CMK (cell line): ENCODE measurements at places on chromosomes 12 and 14.

GRCh38 chr12:19032826-19033225, 96.7 kb upstream of the PLEKHA5 start:
- DNase-seq: no peak

- DNase-seq: no peak
Measured at GRCh38 chr12:124772289-124773170, 91.1 kb downstream of the SCARB1 start.

DNA sequence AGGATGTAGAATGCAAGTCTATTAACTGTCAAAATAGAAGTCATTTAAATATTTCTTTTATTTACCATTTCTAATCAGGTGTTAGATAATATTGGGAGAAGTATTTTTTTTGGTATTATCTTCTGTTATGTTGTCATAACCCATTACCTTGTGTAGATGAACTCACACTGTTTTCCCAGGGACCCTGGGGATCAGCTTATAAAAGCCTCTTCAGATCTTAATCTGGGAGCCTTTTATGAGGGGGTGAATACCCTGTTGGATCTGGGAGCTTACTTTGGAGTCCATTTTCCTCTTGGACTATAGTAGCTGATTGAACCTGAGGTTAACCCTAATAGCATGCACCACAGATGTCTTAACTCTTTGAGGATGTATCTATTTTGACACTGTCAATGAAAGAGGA, 176.3 kb upstream of the ATP2B1 start:
- DNase-seq: no peak

GRCh38 chr12:42015051-42015461, 129.6 kb downstream of the GXYLT1 start:
- no peak for DNase-seq

DNA sequence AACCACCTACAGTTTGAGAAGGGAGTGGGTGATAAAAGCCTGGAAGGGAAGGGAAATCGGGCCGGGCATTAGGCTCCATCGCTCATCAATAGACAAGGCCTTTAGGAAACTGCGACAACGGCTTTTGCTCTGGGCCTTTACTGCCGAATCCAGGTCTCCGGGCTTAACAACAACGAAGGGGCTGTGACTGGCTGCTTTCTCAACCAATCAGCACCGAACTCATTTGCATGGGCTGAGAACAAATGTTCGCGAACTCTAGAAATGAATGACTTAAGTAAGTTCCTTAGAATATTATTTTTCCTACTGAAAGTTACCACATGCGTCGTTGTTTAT, 261 bp upstream of the RNU7-1 start:
- no peak for DNase-seq

GRCh38 chr14:69909826-69910550, 30.8 kb downstream of the SMOC1 start:
- DNase-seq: no peak

- no peak for DNase-seq
Measured at GRCh38 chr12:123519141-123520001, 14.1 kb downstream of the RILPL1 start.

- no peak for DNase-seq
Measured at GRCh38 chr14:106670011-106670410, 1143.6 kb downstream of the TMEM121 start.

GRCh38 chr12:57738661-57739237, at the start of gene AGAP2:
Gene AGAP2 (minus strand): TSS chr12:57738742. CDS start chr12:57738246, 496 bp downstream.
- no peak for DNase-seq

- DNase-seq: no peak
Measured at GRCh38 chr12:110966081-110966760, 45.8 kb upstream of the MYL2 start.

DNA sequence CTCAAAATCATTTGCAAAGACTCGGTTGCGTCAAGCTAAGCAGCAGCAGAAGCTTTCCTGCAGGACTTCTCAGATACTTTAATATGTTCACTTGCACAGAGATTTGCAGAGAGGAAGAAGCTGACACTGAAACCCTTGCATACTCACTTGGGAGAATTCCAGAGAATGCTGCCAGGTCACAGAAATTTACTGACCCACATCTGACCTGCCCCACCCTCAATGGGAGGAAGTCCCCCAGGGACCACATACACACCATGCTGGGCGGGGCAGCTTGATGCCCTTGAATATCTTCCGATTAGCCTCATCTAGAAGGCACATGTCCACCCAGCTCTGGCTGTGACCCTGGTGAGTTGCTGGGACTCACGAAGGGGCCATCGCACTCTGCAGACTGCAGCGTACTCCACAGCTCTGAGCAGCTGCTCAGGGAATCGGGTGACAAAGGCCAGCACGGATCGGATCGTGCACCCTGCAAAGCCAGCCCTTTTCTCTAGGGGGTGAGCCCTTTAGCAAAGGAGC, 83.2 kb downstream of the ITPK1 start:
- DNase-seq: no peak

GRCh38 chr12:124507188-124508109, 60.0 kb downstream of the NCOR2 start:
- no peak for DNase-seq

DNA sequence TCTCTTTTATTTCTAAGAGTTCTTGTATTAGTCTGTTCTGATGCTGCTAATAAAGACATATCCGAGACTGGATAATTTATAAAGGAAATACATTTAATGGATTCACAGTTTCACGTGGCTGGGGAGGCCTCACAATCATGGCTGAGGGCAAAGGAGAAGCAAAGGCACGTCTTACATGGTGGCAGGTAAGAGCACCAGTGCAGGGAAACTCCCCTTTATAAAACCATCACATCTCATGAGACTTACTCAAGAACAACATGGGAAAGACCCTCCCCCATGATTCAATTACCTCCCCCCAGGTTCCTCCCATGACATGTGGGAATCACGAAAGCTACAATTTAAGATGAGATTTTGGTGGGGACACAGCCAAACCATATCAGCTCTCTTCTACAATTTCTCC, 503.0 kb downstream of the NPAS3 start:
- DNase-seq: no peak

DNA sequence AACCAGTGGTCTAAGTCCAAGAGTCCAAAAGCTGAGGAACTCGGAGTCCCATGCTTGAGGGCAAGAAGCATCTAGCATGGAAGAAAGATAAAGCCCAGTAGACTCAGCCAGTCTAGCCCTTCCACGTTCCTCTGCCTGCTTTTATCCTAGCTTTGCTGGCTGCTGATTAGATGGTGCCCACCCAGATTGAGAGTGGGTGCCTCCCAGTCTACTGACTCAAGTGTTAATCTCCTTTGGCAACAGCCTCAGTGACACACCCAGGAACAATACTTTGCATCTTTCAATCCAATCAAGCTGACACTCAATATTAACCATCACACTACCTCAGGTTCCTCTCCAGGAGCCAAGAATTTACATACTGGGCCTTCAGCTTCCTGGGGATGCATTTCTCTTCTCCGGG, 476.1 kb downstream of the FUT8 start:
- no peak for DNase-seq

DNA sequence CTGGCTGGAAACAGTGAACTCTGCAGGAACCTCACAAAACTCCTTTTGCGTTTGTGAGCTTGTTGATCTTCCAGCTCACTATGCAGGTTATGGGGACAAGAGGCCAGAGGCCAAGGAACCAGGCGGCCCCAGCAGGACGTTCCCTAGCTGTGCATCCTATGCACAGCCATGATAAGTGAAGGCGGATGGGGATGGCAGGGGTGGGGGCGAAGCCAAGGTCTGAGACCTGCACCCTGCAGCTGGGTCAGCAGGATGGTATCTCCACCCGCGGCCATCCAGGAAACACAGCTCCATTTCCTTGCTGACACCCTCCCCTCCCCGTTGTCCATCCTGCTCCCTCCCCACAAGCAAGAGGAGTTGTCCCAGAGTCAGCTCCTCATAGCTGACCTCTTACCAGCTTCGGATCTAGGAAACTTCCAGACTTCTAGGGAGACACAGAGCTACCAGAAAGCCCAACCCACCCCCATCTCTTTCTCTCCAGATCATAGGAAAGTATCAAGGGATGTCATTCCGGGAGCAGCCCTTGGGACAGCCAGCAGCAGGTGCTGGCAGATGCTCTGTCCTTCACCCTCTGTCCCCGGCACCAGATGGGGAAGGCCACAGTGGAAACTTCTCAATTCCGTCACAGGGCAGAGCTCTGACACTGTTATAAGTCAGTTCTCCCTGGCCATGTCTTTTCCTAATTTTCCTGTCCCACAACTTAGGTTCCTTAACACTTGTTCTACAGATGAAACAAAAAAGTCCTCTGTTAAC, 9.4 kb downstream of the ZBTB39 start:
- no peak for DNase-seq

DNA sequence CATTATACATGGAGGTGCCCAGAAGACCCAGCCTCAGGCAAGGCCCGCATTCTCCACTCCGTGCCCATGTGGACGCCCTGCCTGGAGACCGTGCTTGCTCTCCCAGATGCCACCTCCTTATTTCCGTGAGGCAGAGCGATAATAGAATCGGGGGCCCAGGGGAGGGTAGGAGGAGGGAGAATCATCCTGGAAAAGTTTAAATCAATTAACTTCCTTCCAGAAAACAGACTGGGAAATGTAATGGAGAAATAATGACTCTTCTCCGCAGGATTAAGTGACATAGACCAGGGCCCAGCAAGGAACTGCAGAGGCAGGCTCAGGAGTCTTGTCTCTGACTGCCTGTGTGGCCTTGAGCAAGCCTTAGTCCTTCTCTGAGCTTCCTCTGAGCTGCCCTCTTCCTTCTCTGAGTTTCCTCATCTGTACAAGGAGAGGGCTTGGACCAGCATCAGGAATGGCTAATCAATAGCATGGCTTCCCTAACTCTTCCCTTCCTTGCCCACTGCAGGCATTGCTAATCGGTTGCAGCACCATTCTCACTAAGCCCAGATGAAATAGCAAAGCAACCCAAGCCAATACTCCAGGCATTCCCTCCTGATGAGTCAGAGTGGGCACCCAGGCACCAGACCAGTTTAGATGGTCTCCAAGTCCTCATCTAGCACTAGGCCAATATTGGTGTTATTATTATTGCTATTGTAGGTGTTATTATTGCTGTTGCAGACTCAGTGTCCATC, 11.3 kb upstream of the FAM222A start:
- no peak for DNase-seq

GRCh38 chr14:89660166-89660565, 243.1 kb upstream of the FOXN3 start:
- DNase-seq: no peak

DNA sequence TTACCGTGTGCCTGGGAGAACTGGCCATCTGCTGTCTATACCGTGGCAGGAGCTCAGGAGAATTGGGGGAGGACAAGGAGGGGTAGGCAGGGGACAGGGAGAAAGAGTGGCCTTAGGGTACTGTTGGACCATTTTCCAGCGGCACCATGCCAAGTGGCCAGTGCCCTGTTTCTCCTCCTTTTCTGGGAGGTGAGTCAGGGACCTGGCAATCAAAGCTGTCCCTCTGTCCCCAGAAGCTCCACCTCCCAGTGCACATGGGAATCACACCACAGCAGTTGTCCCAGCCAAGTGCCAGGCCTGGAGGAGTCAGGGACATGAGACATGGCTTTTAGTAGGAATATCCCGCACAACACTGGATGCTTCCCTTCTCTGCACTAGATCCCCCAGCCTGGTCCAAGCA, 118.0 kb downstream of the GCH1 start:
- DNase-seq: no peak

- no peak for DNase-seq
Measured at GRCh38 chr12:112305951-112306350, 76.3 kb downstream of the HECTD4 start.

DNA sequence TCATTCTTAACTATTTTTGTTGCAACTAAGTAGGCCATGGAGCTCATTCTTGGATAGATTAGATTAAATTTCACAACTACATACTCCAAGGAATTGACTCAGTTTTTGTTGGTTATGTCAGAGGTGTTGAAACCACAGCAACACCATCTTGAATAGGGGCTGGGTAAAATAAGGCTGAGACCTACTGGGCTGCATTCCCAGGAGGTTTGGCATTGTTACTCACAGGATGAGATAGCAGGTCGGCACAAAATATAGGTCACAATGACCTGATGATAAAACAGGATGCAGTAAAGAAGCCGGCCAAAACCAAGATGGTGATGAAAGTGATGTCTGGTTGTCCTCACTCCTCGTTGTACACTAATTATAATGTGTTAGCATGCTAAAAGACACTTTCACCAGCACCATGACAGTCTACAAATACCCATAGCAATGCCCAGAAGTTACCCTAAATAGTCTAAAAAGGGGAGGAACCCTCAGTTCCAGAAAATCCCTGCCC, 20.9 kb downstream of the DMAC2L start:
- DNase-seq: no peak

GRCh38 chr14:24095271-24096068, 1.4 kb downstream of the PCK2 start:
- peak; percentile 75 for DNase-seq

- no peak for DNase-seq
Measured at GRCh38 chr12:44331269-44331668, 495.4 kb downstream of the TMEM117 start.
